ENCODE measurements at places on chromosomes 1 and 21.
A peak's percentile ranks its signal among the peaks of the same experiment; 100 is the strongest.

DNA sequence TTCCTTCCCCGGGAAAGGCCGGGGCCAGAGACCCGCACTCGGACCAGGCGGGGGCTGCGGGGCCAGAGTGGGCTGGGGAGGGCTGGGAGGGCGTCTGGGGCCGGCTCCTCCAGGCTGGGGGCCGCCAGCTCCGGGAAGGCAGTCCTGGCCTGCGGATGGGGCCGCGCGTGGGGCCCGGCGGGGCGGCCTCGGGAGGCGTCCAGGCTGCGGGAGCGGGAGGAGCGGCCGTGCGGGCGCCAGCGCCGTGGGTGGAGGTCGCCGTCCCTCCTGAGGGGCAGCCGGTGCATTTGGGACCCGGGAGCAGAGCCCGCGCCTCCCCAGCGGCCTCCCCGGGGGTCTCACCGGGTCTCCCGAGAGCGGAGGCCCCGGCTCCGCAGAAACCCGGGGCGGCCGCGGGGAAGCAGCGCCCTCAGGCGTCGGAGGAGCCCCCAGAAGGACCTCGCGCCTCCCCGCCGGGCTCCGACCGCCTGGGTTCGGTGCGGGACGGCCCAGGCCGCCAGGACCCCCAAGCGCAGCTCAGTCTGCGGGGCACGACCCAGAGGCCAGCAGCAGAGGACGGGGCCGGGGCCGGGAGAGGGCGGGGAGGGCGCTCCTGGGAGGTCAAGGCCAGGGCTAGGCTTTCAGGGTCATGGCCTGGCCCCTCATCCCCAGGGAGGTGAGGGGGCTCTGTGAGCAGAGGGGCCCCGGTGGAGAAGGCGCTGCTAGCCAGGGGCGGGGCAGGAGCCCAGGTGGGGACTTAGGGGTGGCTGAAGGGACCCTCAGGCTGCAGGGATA is 7.2 kb upstream of the SLX9 start:
- DNase-seq: no peak

GRCh38 chr1:50272912-50273311 is 150.3 kb downstream of the DMRTA2 start:
- DNase-seq: no peak

GRCh38 chr1:245015031-245015430 is 139.8 kb upstream of the KIF26B start:
- no peak for DNase-seq

DNA sequence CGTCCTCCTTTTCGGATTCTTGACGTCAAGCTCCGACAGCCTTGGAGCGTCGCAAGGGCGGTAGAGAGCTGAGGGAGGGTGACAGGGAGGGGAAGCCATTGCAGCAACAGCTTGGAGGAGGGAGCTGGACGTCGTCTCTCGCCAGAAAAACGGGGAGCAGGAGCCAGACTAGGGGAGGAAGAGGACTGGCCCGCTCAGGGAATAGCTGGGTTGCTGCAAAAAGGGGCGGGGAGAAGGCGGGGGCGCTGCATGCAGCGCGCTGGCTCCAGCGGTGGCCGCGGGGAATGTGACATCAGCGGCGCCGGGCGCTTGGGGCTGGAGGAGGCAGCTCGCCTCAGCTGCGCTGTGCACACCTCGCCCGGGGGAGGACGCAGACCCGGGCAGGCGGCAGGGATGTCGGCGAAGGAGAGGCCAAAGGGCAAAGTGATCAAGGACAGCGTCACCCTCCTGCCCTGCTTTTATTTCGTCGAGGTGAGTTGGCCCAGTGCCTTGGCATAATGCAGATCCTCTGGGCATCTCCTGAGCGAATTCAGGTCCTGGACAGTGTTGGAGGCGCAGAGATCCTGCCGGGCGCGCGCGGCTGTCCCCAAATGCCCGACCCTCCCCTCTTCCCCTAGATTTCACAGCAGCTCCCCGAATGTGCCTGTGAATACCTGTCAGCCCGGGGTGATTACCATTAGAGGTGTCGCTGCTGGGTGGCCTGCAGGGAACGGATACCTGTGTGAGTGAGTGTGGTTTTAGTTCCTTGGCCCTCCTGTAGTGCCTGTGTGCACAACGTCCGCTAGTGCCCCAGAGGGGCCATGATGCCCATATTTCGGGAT is at the start of gene PLPPR4:
TSS of gene PLPPR4 (plus strand) at position 292 of the 821 bp plus-strand sequence. CDS start at position 394, 102 bp downstream.
- DNase-seq: peak; percentile 74

DNA sequence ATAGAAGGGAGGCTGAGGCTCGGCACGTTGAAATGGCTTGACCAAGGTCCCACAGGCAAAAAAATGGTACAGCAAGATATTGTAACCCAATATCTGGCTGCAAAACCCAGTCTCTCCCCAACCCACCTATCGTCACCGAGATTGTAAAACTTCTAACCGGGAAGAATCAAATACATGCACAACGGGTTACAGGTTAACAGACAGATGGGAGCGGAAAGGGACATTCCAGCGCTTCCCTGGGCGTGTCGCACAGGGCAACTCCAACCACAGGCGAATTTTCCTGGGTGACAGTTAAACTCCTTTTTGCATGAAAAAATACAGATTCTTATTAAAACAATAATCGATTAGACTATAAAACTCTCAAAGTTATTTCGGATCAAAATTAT is 31.8 kb upstream of the JUN start:
- no peak for DNase-seq

- no peak for DNase-seq
Measured at GRCh38 chr21:39238275-39238674, 55.0 kb upstream of the PSMG1 start.

- no peak for DNase-seq
Measured at GRCh38 chr1:119340861-119341261, 27.7 kb upstream of the HAO2 start.

GRCh38 chr1:185448591-185449186 is 131.6 kb upstream of the IVNS1ABP start:
- DNase-seq: no peak

DNA sequence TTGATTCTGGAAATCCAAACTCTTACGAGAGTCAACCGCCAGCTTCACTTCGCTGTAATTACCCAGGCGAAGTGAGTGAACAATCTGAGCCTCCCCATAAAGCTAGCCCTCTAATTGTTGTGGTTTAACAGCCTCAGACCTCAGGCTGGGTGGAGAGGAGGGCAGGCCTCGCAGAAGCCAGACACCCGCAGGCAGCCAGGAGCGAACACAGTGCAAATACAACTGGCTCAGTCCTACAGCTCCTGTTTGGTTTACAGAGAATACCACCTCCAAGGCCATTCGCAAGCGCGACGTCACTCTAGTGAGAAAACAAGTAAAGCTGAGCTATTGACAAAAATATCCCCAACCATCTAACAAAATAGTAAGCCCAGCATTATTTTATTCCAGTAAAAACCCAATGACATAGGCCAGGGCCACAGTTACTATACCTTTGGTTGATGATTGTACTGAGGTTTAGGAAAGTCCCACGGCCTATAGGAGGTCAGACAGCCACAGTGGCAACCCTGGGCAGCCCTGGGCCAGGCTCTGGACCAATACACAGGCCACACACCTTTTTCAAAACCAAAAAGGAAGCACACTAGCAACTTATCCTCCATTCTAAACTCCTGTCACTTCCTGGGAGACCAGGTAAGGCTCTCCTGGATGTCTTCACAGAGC is 163.3 kb downstream of the ETS2 start:
- no peak for DNase-seq

GRCh38 chr1:29960156-29960755 is 723.9 kb downstream of the PTPRU start:
- DNase-seq: peak; percentile 12

DNA sequence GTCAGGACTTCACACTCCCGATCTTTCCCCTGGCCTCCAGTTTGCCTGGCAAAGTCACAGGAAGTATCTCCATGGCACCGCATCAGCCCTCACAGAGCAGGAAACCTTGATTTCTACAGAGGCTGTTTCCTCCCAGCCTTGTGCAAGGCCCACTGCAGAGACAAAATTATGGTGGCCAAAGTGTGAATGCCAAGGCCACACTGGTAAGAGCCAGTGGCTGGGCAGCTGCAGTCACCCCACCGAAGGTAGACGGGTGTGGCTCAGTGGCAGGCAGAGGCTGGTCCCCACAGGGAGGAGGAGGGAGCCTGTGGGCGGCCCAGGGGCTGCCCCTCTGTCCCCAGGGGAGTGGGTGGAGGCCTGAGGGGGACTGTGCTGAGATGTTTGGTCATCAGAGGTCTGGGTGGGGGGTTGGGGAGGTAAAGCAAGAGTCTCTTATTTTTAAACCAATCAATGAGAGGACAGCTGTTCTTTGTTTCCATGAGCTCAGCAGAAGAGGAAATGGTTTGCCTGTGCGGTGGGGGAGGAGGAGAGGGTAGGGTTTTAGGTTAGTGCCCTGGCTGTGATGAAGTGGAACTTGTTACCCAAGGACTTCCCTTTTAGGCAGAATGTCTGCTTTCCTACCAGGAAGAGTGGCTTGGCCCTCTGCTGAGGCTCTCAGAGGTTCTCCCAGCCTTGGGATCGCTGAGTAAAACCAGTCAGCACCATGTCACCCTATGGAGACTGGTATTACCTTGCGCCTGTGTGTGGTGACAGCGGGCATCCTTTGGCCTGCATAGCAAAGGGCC is 18.0 kb upstream of the BTG2 start:
- DNase-seq: peak; percentile 66
